ENCODE measurements at places on chromosomes 6 and 20.

GRCh38 chr6:167487749-167488664, 163.1 kb downstream of the TTLL2 start:
- DNase-seq: no peak

- no peak for DNase-seq
These were observed 120.4 kb upstream of the RIPOR2 start for GRCh38 chr6:25056130-25056529.

DNA sequence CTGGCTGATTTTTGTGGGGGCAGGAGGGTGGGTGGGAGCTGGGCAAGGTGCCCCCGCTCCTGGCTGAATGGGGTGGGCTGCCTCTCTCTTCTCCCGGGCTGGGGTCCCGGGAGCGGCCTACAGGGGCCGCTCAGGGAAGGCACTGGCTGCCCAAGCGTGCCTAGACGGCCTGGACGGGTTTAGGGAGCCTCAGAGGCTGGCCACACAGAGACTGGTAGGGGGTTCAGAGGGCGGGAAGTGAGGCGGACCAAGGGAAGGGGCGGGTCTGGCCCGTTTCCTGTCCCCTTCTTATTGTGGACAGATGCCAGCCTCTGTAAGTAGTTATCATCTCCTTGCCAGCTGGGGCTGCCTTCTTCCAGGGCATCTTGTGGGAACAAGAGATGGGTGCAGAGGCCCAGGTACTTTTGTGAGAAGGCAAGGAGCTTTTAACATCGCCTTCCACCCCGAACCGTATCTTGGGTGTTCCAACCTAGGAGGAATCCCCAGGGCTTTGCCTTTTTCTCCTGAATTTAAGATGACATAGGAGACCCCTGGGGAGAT, 437 bp downstream of the CD40 start:
- DNase-seq: no peak

DNA sequence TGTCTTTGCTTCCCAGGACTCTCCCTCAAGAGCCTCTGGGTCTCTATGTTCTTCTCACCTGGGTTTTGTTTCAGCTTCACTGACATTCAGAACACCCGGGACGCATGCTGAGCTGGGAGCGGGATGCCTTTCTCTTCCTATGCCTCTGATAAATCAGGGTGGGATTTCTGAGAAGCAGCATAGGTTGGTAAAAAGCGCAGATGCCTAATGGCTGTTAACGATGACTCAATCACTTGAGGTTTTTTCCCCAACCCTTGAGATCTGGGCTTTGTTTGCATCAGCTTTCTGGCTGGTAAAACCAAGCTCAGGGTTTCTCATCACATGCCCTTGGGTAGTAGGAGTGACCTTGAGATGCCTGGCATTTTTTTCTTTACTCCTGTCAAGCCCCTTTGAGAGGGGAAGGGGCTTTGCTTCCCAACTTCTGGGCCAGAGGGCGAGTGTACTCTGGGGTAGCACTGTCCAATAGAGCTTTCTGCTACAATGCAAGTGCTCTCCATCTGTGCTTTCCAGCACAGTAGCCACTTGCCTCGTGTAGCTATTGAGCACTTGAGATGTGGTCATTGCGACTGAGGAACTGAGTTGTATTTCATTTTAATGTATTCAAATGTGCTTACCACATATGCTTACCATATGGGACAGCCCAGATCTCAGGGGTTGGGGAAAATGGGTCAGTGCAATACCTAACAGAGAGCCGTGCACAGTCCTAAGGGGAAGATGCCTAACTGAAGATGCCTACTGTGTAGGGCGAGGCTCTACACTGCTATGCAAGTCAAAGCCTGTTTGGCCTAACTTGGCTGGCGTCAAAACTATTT, 69.1 kb downstream of the PPP1R14C start:
- no peak for DNase-seq

- no peak for DNase-seq
These were observed 115.1 kb downstream of the ZMYND8 start for GRCh38 chr20:47241345-47241781.

GRCh38 chr20:58692579-58693225, at the start of gene NPEPL1:
NPEPL1 (plus strand) TSS chr20:58692800; CDS start chr20:58692901, 101 bp downstream.
- peak; percentile 10 for DNase-seq

- no peak for DNase-seq
These were observed 6.8 kb downstream of the HUS1B start for GRCh38 chr6:650098-650497.

GRCh38 chr20:650954-651353, 2.0 kb downstream of the SRXN1 start:
- DNase-seq: no peak

GRCh38 chr6:7543789-7544424, 2.4 kb downstream of the DSP start:
- DNase-seq: no peak

GRCh38 chr6:131408811-131409210, 164.2 kb upstream of the ARG1 start:
- DNase-seq: no peak

- no peak for DNase-seq
These were observed 9.6 kb upstream of the BAG2 start for GRCh38 chr6:57162516-57162915.

GRCh38 chr20:52081066-52081465, 110.5 kb downstream of the ZFP64 start:
- DNase-seq: no peak

DNA sequence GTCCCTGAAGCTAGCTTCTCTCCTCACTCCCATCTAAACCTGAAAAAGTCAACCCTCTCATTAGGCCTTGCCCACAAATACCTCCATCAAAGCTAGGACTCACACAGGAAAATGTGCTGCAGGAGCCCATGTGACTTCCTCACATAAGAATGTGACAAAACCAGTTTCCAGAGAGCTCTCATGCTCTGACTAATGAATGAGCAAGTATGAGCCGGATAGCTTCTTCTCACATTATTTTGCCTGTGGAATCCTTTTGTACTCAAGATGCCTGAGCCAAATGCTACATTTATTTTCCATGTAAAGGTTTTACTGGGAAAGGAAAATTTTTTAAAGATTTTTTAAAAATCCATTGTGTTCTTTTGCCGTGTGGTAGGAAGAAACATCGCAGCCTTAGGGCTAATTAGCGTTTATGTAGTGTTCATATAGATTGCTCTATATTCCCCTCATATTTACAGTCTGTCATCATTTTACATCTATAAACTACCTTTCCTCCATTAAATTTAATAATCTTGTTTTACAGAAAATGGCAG, 68.6 kb upstream of the CCN6 start:
- no peak for DNase-seq

DNA sequence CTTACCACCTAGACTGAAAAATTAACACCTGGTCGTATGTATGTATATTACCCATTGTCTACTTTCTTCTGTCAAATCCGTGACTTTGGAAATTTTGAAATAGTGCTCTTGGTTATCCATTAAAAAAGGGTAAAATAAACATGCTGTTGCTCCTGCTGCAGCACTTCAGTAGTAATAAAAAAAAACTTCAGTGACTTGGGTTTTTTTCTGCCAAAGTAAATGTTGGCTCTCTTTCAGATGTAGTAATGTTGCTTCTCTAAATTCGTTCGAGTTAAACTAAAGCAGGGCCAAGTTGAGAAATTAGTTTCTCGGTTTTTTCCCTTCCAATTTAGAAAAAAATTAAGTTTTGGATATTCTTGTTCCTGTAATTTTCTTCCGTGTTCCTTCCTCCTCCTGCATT, 34.2 kb downstream of the JARID2 start:
- DNase-seq: no peak

DNA sequence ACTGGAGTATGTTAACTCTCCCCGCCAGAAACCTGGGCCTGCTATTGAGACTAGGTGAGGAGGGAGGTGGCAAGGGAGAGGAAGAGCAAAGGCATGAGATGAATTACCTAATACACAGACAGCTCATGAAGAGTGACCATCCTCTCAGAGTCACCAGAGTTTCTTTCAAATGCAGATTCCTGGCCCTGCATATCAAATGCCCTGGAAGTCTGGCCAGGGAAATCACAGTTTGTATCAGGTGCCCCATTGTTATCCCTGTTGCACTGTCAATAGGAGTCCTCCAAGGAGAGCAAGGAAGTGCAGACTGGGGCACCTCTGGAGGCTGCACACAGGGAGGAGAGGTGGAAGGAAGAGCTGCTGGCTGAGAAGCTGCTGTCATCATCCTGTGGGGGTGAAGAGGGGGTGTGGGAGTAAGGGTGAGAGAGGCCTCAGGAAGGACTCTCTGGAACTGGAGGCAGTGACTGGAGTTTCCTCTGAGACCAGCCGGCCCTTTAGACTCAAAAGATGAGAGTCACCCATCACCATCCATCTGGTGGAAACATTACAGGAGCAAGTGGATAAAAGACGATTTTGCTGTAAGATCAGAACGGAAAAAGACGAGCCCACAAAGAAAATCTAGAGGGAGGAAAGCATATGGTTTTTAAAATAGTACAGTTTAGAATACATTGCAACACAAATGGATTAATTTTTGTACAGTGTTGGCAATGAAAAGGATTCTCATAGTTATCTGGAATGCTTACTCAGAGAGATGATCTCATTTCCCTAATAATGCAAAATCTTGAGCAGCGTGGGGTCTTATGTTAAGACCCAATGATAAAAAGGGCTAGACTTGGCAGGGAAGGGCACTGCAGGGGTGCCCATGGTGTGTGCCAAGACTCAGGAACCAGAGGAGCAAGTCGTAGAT, 268.1 kb downstream of the UST start:
- no peak for DNase-seq

GRCh38 chr6:105135056-105135455, 44.8 kb downstream of the POPDC3 start:
- no peak for DNase-seq

- no peak for DNase-seq
These were observed 444.1 kb upstream of the SOX4 start for GRCh38 chr6:21149470-21149869.

All from stimulated activated CD8-positive, alpha-beta memory T cell treated with anti-CD3 and anti-CD28 coated beads, Interleukin-7, amount 100 ng/mL, for 1 hour (primary cell).